B cell (primary cell): ENCODE measurements at places on chromosomes 12 and 14. TPM values are rescaled to one million over a fixed set of nuclear protein-coding genes. Genes with fewer than 3 reads are reported as not detected.

The IL23A gene
- 24.9 and 32.6 TPM in 2 replicates for polyA plus RNA-seq

The HHIPL1 gene
- not detected in 2 replicates for polyA plus RNA-seq

The KLHL33 gene
- 0.25 and 0.36 TPM in 2 replicates for polyA plus RNA-seq

The EIF2S3B gene
- polyA plus RNA-seq: 0.45 and 0.56 TPM in 2 replicates

The KLRC2 gene
- polyA plus RNA-seq: 0.21 and 0.25 TPM in 2 replicates

DNA sequence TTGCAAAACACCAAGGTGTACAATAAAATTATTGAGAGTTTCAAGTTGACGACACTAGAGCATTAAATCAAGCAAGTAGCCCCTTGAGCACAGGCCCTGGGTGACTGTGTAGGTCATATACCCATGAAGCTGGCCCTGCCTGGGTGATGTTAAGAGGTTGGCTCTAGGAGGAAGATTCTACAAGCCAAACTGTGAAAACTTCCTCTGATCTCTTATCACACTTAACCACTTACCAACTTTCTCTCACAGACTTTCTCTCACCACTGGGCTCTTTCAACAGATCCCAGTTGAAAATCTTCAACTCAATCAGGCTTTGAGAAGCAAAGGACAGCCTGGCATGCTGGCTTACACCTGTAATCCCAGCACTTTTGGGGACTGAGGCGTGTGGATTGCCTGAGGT lies 186.9 kb upstream of the BTG1 start:
- no peak overlapping the region for H3K27ac ChIP-seq
- peaks cover 8% of the 10 kb centered on the region for H3K4me1 ChIP-seq
- H3K27me3 ChIP-seq: no peaks in the 10 kb centered on the region
- H3K36me3 ChIP-seq: no peaks in the 10 kb centered on the region
- no peak overlapping the region for H3K4me3 ChIP-seq

GRCh38 chr12:111034083-111034885 lies 113.9 kb upstream of the MYL2 start:
- no peak within 1 kb of the TSS for H3K27ac ChIP-seq
- H3K4me1 ChIP-seq: peaks cover 18% of the 10 kb centered on the region
- H3K36me3 ChIP-seq: no peaks in the 10 kb centered on the region

DNA sequence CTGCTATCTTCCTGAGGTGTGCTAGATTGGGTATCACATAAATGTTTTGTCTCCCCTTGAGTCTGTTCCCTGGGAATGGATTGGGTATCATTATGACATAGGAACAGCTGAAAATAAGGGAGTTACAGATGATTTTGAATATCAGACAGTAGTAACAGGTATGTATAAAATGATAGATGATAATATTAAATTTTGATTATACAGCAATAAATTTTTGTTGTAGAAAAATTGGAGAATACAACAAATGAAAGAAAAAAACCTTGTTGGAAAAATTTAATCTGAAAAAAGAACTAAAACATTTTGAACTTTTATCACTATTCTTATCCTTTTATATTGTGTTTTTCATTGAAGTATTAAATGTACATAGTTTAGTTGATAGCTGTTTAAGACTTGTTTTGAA lies 43.2 kb downstream of the FBXO34 start:
- no peak overlapping the region for H3K4me3 ChIP-seq
- peaks cover 9% of the 10 kb centered on the region for H3K36me3 ChIP-seq
- no peaks in the 10 kb centered on the region for H3K27me3 ChIP-seq
- DNase-seq: no peak

DNA sequence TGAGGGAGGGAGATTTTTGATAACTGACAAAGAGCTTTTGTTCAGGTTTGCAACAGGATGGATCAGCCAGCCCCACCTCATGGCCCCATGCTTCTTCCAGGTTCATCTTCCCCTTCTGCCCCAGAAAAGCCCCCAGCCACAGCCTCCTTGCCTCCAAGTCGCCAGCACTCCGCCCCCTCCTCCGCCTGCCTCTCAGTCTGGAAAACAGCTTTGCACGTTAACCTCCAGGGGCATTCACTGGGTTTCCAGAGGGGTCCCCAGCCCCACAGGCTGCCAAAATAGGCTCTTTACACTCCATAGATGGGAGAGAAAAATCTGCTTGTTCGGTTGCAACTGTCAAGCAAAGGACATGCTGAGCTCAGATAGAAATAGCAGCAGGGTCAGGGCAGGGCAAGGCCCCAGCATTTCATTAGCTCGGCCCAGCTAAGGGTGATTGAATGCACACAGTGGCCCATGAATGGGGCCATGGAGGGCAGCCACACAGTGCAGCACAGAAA lies 253.6 kb downstream of the ZFP36L1 start:
- H3K27me3 ChIP-seq: no peaks in the 10 kb centered on the region
- H3K4me1 ChIP-seq: no peaks in the 10 kb centered on the region
- no peak for DNase-seq
- no peak overlapping the region for H3K27ac ChIP-seq

- H3K27me3 ChIP-seq: no peaks in the 10 kb centered on the region
- H3K4me1 ChIP-seq: no peaks in the 10 kb centered on the region
- no peak overlapping the region for H3K27ac ChIP-seq
- no peaks in the 10 kb centered on the region for H3K36me3 ChIP-seq
- no peak for DNase-seq
- no peak overlapping the region for H3K4me3 ChIP-seq
These were observed 268.3 kb upstream of the PRKD1 start for GRCh38 chr14:30195941-30196340.
